ENCODE measurements at places on chromosomes 7 and 10.

DNA sequence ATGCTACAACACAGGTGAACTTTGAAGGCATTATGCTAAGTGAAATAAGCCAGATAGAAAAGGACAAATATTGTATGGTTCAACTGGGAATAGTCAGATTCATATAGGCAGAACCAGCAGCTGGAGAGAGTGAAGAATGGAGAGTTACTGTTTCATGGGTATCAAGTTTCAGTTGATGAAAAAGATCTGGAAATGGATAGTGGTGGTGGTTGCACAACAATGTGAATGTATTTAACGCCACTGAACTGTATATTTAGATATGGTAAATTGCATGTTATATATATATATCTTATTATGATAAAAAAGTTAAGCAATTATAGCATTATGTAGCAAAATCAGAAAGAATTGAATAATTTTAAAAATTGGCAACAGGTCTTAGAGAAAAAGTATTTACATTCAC lies 3.9 kb downstream of the LMBR1 start:
- no peak for DNase-seq

- no peak for DNase-seq
Measured at GRCh38 chr7:111027396-111027795, 63.5 kb upstream of the LRRN3 start.

GRCh38 chr10:33913194-33913593 lies 578.7 kb upstream of the NRP1 start:
- no peak for DNase-seq

GRCh38 chr7:23222439-23223030 lies 24.0 kb upstream of the GPNMB start:
- no peak for DNase-seq

DNA sequence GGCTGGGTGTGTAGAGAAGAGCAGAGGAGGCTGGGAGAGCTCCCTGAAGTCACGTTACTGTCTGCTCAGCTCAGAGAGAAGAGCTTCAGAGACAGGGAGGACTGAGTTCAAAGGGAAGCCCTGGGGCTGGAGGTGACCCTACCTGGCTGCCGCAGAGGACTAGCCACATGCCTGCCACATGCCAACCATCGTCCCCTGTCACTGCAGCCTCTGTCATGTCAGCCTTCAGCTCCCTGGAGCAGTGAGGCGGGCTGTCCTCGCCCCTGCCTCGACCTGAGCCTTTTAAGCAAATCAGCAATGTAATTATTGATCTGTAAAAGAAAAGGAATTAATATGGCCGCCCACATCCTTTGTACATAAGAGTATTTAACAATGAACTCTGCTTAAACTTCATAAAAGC lies 89.3 kb upstream of the RET start:
- no peak for DNase-seq

- no peak for DNase-seq
Measured at GRCh38 chr7:10116511-10116910, 857.2 kb upstream of the PHF14 start.

DNA sequence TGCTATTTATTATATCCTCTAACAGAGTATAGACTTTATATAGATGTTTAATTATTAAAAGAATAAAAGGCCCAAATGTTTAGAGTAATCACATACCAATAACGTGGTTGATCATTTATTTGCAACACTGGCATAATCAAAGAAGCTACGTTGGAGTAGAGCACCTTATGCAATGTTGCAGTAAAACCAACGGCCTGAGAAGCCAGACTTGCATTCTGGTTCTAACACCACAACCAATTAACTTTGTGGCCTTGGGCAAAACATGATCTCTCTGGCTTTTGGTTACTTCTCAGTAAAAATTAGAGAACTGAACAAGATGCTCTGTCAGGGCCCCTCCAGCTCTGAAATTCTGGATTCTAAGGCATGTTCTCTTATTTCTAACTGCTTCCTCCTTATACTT lies 476.2 kb downstream of the GRM8 start:
- DNase-seq, result no peak

DNA sequence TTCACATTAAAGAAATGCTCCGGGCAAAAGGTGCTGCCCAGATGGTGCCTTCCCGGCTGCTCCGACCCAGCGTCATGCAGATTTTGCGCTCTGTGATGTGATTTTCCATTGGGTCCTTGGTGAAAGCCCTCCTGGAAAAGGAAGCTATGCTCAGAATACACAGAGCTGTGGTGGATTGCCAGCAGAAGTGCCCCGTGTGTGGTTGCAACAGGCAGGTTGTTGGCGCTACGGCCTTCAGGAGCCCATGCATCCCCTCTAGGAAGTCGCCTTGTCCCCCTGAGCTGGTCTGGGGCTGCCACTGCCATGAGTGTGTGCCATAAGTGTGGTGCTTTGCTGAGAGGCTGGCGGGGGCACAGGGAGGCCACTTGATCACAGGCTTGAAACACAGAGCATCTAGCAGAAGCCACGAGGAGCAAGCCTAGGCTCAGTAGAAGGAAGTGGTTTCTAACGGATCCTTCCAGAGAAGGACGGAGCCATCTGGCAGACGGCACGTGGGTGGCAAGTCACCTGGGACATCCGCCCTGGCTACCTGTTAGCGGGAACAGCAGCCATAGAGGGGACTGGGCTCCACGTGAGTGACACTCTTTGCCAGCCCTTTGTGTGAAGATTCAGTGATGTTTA lies 210.9 kb downstream of the CUX1 start:
- no peak for DNase-seq

- no peak for DNase-seq
Measured at GRCh38 chr7:1372063-1372462, 87.2 kb downstream of the MICALL2 start.

- DNase-seq, result no peak
Measured at GRCh38 chr7:84302949-84303348, 108.4 kb upstream of the SEMA3A start.

DNA sequence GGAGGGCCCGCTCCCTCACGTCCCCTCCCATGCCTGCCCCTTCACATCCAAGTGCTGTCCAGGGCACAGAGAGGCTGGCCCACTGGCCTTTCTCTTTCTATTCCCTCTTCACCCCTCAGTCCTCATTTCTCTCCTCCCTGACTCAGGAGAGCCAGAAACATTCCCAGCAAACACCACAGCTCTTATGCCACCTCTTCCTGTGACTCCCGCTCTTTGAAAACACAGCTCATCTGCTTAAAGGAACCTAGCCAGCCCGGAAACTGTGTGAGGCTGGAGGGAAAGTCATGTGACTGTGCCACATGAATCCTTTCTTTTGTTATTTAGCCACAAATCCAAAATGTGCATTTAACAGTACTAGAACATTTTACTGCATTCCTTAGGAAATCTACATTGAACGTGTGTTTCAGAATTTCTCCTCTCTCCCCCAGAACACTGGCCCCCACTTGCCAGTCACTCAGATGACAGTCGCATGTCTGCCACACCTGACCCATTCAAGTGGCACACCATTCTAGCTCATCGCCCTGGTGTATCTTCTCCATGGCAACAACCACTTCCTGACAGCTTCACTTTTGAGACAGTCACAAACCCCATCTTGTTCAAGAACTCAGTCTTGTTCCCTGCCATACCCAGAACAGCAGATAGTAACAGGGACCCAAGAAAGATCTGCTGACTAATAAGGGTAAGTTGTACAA lies 42.8 kb downstream of the GRB10 start:
- peak; percentile 69 for DNase-seq

GRCh38 chr10:86292462-86293395 lies 73.9 kb downstream of the GRID1 start:
- DNase-seq, result no peak

DNA sequence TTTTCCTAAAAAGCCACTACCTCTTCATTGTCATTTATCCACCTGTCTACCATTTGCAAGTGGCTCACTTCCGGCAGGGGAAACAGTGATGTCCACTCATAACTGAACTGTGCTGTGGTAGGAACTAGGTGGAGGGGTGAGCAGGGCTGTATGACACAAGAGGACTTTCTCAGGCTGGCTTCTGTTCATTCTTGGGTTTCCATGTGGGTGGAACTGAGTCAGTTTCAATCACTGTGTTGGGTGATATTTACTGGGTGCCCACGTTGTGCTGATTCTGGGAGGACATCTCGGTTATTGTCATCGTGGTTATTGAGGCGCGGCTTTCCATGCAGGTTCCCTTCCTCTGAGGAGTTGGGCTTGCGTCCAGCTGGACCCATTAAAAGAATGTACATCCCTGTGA lies 38.8 kb downstream of the RAMP3 start:
- DNase-seq, result no peak

- no peak for DNase-seq
Measured at GRCh38 chr7:130444751-130445407, 4.1 kb upstream of the CEP41 start.

- no peak for DNase-seq
Measured at GRCh38 chr7:139687980-139688632, 89.7 kb downstream of the HIPK2 start.

DNA sequence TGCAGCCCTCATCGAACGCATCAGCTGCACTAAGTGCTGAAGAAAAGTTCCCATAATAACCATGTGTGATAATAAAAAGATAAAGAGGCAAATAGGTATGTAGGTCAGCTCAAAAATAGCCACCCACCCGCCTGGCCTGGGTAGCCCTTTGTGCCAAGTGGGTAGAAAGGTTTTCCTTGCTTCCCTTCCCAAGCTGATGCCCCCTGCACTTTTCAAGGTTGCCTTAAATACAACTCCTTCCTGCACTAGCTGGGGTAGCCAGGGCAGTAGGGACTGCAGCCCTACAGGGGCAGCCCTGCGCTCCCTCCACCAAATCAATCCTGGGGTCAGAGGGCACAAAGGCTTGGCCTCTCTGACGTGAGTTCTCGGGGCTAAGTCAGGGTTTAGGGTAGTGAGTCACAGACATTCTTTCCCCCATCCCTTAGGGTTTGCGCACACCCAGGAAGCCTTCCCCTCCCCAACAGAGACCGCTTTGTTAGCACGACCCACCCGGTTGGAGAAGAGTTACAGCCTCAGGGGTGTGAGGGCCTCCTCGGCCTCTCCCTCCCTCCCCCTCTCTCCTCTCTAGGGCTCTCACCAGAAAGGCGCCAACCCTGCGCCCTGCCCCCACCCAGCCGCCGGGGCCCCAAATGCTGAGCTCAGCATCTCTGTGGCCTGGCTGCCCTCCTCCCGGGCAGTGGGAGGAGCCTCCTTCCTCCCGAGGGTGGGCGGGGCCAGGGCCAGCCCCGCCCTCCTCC lies 13.3 kb upstream of the DDIT4 start:
- DNase-seq, result peak; percentile 94

GRCh38 chr10:119663866-119664698 lies 12.9 kb downstream of the BAG3 start:
- DNase-seq, result no peak

DNA sequence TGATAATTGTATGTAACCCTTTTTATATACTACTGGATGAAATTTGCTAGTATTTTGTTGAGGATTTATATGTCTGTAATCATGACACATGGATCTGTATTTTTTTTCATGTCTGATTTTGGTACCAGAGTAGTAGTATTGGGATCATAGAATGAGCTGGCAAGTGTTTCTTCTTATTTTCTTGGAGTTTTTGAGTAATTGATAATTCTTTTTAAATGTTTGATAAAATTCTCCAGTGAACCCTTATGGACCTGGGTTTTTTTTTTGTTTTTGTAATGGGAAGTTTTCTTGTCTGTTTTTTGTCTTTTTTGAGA lies 28.4 kb downstream of the ZNF33A start:
- no peak for DNase-seq

GRCh38 chr10:69360485-69361302 lies 56.0 kb downstream of the TACR2 start:
- no peak for DNase-seq

DNA sequence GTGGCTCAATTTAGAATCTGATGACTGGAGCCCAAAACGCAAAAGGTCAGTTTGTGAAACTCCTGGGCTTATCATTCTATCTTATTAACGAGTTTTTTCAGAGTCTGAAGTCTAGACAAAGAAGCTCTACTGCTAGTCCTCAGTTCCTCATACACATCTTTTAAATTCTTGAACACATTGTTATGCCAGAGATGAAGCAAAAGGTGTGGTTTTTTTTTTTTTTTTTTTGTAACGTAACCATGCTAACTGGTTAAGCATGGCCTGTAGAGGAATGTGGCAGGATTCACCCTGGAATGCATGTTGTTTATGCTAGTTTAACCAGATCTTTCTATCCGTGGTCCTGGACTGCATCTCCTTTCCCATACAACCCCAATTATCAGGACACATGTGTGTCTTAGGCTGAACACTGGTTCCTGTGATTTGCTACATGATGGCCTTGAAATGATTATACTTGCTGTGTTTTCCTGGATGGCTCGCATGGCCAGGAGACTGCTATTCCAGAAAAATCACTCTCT lies 79.3 kb upstream of the MDFIC start:
- no peak for DNase-seq

DNA sequence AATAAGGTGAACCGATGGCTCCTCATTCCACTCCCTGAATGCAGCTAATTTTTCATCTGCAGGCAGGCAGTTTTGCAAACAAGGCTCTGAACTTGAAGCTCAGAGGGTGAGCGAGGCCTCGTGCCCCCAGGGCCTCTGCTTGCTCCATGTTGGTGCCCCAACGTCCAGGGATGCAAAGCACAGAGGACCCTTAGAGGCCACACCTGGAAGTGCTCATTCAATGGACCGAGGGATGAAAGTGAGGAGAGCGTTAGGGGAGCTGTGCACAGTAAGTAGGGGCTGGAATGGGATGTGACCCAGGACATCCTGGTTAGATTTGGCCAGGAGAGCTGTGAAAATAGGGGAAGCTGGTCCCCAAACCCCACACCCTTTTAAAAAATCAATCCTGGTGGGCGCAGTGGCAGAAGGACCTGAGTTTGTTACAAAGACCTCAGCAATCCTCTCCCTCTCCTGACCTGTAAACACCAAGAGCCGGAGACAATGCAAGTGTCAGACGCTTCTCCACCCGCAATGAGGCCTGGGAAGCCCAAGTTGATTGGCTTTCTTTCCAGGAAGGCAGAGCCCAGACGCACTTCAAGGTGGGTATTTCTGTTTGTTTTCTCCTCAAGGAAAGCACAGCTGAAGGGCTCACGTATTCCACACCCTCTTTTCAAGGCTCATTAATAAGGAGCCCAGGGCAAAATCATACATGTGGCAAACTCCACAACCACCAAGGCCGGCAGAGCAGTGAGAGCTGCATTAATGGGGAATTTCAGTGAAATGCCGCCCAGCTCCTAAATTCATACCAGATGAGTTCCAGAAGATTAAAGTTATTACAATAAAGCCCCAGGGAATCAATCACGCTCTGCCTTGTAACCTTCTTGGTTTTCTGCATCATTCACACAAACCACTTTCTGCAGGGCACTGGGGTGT lies 14.1 kb upstream of the CXCL12 start:
- DNase-seq, result no peak

DNA sequence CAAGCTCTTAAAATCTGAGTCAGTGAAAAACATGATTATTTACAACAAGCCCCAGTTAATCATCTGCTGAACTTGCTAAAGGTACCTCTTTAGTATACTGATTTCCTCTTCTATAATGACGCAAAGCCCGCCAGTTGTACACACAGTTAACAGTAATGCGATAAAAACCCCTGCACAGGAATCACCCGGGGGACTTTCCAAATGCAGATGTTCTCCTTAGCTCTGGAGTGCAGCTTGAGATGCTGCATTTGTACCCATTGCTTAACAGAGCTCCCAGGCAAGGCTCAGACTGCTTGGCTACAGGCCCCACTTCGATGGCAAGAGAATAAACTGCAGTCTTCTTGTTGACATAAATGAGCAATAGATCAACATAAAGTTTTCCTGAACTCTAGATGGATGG lies 279.6 kb upstream of the HGF start:
- no peak for DNase-seq

Data from CD8-positive, alpha-beta T cell (primary cell).